ENCODE measurements at places on chromosomes 6 and 20.

DNA sequence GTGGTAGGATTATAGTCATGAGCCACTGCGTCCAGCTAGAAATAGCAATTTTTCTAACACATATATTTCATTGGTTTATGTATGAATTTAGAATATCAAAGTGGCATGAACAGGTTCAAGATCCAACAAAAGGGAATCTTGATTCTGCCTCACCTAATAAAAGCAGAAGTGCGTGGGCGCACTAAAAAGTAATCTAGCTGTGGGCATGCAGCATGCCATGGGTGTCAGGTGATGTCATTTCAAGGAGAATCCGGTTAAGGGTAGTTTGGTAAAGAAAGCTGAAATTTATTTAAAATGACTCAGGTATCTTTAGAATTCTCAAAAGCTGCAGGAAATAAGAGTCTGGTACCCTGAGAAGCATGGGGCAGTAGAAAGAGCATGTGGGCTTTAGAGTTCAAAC, 17.6 kb downstream of the LRRN4 start:
- no peak for DNase-seq

GRCh38 chr6:16575655-16576054, 185.6 kb downstream of the ATXN1 start:
- no peak for DNase-seq

DNA sequence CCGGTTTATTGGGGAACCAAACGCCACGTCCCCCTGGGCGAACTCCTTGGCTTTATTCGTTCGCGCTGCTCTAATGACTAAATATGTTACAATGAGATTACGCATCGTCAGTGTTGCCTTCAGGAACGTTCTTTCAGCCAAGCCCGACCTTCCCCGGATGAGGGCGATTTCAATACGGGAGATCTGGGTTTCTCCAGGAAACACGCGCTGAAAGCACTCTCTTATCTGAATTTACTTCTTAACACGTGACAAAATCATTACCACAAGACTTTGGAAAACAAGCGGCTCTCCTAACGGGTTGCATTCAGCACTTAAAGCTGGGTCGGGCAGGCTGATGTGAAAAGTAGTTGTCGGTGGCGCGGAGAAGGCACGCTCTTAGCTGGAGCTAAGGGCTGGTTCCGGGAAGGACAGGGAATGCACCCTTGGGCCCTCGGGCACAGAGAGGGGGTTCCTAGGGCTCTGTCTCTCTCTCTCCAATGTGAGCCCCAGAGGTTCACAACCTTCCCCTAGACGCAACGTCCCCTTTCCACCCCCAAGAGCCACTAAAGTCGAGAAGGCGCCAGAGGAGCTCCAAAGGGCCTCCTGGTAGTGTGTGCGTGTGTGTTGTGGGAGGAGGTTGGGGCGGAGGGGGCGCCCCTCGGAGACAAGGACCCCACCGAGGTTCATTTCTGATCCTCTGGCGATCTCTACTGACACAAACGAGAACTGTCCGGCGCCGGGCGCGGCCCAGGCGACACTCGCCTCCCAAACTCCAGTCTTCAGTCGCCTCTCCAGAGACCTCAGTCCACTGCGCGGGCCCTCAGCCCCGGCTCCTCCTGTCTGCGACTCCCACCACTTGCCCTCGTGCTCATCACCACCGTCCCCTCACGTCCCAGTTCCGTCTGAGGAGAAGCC, 7.1 kb upstream of the NKX2-2 start:
- no peak for DNase-seq

GRCh38 chr20:11716239-11716944, 201.3 kb upstream of the BTBD3 start:
- DNase-seq = peak; percentile 74

- no peak for DNase-seq
Measured at GRCh38 chr6:81792826-81793225, 40.3 kb upstream of the TENT5A start.

DNA sequence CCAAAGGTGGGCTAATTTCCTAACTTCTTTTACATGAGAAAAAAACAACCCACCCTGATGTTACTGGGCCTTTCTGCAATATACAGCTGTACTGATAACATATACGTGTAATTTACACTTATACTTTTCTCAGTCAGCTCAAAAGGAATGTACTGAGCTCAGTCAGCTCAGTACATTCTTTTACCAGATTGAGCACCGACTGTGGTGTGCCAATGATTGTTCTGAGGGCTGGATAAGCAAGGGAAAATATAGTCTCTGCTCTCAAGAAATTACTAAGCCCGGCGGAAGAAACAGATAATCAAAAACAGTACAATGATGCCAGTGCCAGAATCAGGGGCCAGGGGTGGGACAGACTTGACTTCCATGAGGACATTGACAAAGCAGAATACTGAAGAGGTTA, 10.0 kb upstream of the BLOC1S5 start:
- DNase-seq = no peak

DNA sequence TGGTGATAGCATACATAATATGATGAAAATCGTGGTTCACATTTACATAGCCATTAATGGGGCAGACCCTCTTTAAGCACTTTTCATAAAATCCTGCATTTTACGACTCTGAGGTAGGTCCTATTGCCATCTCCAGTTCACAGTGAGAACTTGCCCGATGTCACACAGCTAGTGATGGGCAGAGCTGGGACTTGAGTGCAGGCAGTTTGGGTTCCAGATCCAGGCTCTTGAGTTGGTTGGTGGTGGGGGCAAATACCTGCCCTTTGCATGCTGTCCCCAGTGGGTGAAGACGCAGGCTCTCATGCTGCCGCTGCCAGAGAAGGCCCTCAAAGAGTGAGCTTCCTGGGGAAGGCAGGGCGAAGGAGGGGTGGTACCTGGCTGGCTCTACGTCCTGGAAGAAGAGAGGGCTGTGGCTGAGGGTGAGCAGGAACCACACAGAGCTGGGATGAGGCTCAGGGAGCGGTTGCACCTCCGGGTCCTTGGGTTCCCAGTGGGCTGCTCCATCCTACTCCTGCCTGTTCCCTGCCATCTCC, 6.1 kb upstream of the BAK1 start:
- no peak for DNase-seq

- no peak for DNase-seq
Measured at GRCh38 chr20:59064214-59064722, 21.7 kb upstream of the PRELID3B start.

GRCh38 chr20:31740208-31740607, 1.1 kb downstream of the TPX2 start:
- peak; percentile 62 for DNase-seq

DNA sequence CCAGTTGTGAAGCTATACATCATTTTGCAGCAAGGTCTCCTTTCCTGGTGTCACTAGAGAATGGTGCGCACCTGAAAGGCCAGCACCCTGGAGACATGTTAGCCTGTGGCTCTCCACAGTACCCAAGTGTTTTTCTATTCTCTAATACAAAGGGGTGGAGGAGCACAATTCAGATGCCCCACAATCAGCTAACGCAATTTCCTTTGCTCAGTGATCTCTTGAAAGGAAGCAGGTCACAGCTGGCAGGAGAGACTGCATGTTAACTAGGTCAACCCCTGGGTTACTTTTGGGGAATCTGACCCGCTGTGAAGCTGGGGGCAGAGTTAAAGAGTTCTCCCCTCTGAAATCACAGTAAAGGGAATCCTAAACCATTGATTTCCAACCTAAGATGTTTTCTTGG, 92.5 kb downstream of the B3GAT2 start:
- DNase-seq = no peak

DNA sequence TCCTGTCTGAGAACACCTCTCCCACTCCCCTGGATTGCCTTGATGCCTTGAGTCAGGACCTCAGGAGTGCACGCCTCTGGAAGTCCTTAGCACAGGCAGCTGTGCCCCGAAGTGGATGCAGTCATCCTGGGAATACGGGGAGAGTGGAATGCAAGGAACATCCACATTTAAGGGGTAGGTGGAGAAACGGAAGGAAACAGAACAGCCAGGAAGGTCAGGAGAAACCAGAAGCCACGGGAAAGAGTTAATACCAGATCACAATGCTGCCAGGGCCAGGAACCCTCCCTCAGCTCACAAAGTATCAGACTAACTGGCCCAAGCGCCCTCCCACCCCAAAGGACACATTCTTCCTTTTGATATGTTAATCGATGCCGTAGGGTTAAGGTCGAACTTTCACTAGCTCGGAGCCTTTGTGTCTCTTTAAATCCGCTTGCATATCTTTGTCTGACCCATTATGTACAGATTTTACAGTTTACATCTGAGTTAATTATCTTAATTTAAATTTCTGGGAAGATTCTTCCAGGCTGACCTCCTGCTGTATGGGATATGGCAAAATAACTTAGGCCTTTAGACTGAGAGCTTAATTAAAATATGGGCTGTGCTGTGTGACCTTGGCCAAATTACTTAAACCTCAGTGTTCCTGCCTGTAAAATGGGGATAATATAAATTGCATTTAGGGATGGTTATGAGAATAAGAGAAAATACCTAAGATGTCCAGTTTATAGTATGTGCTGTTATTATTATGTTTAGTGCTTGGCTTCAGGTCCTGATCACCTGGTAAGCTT, 24.0 kb upstream of the CCND3 start:
- no peak for DNase-seq

DNA sequence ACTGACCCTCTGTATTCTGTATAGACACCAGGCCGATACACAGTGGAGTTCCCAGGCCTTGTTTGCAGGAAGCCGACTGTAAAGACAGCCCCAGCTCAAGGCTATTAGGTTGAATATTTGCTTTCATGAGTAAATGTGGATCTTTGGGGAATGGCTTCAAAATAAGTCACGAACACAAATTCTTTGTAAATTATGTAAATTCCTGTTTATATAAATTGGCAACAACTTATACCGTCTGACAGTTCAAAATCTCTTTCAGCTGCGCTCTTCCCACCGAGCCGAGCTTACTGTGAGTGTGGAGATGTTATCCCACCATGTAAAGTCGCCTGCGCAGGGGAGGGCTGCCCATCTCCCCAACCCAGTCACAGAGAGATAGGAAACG, 24.7 kb downstream of the EDN3 start:
- no peak for DNase-seq

DNA sequence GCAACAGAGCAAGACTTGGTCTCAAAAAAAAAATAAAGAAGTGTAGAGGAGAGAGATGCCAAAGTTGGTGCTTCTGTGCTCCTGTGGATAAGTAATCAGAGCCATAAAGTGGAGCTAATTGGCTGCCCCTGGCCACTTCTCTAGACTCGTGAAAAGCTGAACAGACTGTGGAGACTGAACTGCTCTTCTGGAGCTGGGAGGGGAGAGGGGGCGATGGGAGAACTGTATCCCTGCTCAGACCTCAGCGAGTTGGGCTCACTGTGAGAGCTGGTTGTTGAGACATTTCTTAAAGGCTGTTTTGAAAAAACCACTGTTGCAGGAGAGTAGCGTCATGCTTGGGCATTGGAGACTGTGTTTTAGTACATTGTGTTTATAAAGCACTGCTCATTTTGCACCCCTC, 125.7 kb downstream of the TCP11 start:
- DNase-seq = no peak

DNA sequence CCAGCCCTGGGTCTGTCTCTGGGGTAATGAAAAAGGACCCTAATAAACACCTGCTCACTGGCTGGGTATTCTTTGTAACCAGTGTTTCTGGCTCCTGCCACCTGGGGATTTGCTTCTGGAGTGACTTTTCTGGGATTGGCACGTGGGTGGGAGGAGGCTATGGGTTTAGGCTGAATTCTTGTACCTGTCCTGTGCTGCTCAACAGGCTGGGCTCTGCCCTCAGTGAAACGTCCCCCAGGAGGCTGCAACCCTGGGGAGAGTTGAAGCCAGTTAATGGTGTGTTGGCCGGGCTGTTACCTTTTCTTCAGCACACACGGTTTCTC, 6.8 kb downstream of the NPBWR2 start:
- DNase-seq = no peak

DNA sequence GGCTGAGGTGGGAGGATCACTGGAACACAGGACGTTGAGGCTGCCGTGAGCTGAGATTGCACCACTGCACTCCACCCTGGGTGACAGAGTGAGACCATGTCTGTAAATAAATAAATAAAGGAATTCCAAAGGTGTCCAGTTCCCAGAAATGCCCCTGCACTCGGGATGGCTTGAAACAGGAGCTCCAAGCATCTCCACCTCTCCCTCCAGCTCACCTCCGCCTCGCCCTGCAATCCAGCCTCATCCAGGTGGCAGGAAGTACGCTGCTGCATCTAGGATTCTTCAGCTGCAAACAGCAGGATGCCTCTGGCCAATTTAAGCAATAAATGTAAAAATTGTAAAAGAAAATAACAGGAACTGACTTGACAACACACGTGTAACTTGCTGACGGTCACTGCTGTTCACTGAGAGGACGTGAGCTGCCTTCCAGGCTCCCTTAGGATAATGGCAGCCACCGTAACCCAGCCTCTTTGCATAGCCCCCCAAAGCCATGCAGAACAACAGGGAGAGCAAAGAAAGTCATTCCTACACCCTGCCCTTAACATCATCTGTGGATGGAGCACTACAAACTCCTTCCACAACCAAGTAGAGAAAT, 11.4 kb upstream of the GRM4 start:
- no peak for DNase-seq

DNA sequence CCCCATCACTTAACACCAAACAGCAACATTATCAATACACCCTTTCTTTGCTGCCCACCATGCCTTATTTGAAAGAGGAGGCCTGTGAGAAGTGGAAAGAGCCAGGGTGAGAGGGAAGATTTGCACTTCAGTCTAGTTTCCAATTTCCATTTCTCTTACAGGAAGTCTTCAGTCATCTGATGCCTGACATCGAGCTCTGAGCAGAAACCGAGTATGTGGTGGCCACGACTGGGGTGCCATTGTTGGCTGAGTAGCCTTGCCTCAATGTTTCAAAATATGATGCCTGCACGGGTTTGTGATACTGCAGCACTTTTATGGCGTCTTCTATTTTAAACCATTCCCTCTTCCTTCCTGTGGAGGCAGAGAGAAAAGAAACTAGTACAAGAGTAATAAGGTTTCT, 39.8 kb upstream of the SMIM29 start:
- DNase-seq = no peak

DNA sequence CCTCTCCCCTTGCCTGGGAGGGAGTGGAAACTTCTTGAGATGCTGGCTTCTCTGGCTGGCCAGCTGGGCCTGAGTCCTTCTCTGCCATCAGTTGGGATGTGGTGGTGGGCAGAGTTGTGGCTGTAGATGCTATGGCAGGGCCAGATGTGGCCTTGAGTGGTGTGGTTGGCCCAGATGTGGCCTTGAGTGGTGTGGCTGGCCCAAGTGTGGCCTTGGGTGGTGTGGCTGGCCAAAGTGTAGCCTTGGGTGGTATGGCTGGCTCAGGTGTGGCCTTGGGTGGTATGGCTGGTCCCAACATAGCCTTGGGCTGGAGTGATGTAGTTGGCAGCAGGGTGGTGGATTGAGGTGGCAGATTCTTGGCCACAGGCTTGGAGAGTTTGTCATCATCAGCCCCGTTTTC, 36.7 kb downstream of the C6orf132 start:
- DNase-seq = no peak

- no peak for DNase-seq
Measured at GRCh38 chr6:74607468-74607867, 598.4 kb downstream of the COL12A1 start.

- no peak for DNase-seq
Measured at GRCh38 chr6:46509981-46510510, 18.8 kb upstream of the RCAN2 start.

DNA sequence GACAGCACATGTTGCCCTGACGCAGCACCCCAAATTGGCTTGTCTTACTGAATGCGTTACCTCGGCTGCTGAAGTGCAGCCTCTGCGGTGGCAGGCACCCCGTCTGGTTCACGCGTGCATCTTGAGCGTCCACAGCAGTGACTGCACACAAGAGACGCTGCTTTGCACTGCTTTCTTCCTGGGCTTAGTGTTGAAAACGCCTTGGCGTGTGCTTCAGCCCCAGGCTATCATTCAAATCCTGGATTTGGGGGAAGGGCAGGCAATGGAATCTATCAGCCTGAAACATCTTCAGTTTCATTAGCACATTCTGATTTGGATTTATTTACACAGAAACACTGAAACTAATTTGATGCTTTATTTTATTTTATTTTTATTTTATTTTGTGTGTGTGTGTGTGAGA, 342.7 kb downstream of the SMOC2 start:
- DNase-seq = no peak

GRCh38 chr6:151060096-151060765, 179.5 kb upstream of the AKAP12 start:
- DNase-seq = peak; percentile 87
